Dermis blood vessel endothelial cell (primary cell): ENCODE measurements at places on chromosomes 11 and 22. TPM values are rescaled to one million over a fixed set of nuclear protein-coding genes. Genes with fewer than 3 reads are reported as not detected.

DNA sequence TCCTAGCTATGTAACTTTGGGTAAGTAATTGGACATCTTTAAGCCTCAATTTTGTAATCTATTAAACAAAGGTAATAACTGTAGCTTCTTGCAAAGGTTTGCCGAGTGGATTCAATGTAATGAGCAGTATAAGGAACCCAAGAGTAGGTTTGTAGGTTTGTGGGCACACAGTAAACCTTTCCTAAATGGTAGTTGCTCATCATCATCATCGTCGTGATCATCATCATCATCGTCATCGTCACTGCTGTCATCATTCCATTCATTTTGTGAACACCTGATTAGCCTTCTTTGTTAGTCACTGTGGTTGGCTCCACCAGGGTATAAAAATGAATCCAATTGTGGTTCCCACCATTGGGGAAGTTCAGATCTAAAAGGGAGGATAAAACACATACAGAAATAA, 223.1 kb upstream of the KIRREL3 start:
- DNase-seq, result no peak

DNA sequence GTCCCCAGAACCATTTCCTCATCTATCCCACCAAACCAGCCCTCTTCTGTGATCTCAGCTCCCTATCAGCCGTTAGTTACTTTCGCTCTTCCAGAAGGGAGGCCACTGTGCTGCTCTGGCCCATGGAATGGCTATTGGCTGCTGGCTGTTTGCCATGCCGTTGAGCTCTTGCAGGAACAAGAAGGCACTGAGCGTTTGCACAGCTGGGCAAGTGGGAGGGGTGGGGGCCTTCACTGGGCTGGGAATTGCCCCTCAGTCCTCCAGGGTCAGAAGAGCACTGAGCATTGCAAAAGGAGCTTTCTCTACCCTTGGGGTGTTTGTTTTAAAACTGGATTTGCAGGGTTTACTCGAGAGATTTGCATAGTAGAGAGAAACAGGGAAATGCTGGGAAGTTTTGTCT, 129.0 kb upstream of the PARVA start:
- peak; percentile 68 for DNase-seq

- no peak for DNase-seq
Measured at GRCh38 chr22:20228055-20228938, 39.8 kb downstream of the RTN4R start.

DNA sequence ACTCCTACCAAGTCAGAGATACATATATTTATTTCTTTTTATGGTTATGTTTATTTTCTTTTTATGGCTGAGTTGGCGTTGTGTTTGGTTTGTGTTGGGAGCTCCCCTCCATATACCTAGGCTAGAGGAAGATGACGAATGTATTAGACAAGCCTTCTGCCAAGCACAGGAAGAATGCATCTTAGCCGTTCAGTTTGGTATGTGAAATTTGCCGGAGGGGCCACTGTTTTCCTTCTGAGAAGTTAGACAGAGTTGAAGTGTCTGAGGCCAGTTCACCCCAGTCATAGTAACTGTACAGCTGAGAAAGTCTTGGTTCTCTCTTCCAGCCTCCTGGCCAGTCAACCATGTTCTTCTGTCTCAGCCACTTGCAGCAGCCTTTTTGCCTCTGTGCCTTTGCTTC, 29.8 kb downstream of the TEAD1 start:
- peak; percentile 66 for DNase-seq

DNA sequence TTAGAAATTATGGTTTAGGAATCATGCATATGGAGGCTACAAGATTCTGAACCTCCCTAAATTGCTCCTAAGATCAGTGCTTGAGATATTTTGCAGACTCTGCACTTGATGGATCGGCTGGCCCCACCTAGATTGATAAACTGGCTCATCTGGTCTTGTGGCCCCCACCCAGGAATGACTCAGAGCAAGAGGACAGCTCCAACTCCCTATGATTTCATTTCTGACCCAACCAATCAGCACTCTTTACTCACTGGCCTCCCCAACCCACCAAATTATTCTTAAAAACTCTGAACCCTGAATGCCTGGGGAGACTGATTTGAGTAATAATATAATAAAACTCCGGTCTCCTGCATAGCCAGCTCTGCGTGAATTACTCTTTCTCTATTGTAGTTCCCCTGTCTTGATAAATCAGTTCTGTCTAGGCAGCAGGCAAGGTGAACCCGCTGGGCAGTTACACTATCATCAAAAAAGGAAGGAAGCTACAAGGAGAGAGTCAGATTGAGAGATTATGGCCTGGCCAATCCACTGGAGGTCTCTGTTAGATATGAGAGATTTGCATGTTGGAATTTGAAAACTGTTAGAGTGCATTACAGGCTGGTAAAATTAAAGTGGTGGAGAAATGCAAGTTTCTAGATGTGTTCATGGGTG, 245.8 kb downstream of the CSNK2A3 start:
- DNase-seq, result no peak

DNA sequence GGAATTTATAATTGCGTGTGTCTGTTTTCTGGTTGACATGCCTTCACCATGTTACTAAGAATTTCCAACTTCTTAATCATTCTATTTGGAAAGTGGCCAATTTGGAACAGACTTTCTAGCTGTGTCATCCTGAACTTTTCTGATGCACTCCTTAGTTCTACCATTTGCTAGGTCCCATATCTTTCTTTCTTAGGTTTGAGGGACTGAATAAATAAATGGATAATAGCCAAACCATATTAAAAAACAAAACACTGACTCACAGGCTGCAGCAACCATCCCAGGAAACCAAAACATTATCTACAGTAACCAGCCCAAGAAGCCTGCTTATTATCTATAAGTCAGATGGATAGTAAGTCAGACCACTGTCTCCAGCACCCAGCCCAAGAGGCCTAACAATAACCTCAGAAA, 57.5 kb upstream of the PLET1 start:
- DNase-seq, result peak; percentile 74

- peak; percentile 43 for DNase-seq
Measured at GRCh38 chr22:43000441-43001175, 14.3 kb downstream of the PACSIN2 start.

GRCh38 chr11:111378861-111379601, at the start of gene POU2AF1:
TSS of gene POU2AF1 (minus strand) at chr11:111379275. CDS start at chr11:111379177, 98 bp downstream.
- no peak for DNase-seq

GRCh38 chr22:49308300-49308699, 519.4 kb downstream of the BRD1 start:
- DNase-seq, result no peak

GRCh38 chr11:14059491-14059890, 97.0 kb downstream of the SPON1 start:
- DNase-seq, result peak; percentile 30

DNA sequence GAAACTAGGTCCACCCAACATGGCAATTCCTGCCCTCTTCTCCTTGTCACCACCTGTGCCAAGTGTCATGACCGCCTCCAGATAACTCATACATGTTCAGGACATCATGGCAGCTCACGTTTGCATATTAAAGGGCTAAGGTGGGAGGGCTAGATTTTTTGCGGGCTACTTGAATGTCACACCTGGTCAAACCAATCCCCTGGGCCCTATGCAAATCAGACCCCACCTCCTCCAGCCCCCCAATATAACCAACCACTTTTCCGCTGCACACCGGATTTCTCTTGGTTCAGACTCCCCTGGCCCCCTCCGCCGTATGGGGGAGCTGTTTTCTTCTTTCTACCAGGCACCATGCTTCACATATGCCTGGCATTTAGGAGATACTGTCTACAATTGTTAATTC, 12.6 kb downstream of the UPB1 start:
- DNase-seq, result no peak

DNA sequence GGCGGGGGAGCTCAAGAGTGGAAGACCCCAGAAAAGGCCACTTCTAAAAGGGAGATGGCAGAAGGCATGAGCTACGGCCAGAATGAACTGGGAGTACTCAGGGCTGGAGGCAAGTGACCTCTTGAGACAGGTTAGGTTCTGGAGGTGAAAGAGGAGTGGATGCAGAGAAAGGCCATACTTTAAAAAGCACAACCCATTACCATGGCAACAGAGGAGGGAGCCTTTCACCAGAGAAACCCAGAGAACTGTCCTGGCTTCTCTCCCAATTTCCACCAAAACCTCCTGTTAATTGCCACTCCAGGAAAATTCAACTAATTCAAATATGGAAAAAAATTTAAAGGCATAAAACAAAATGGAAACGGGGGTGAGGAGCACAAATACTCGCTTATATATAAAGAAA, 15.8 kb downstream of the A4GALT start:
- no peak for DNase-seq

- peak; percentile 17 for DNase-seq
Measured at GRCh38 chr11:87719326-87720073, 455.7 kb downstream of the RAB38 start.

DNA sequence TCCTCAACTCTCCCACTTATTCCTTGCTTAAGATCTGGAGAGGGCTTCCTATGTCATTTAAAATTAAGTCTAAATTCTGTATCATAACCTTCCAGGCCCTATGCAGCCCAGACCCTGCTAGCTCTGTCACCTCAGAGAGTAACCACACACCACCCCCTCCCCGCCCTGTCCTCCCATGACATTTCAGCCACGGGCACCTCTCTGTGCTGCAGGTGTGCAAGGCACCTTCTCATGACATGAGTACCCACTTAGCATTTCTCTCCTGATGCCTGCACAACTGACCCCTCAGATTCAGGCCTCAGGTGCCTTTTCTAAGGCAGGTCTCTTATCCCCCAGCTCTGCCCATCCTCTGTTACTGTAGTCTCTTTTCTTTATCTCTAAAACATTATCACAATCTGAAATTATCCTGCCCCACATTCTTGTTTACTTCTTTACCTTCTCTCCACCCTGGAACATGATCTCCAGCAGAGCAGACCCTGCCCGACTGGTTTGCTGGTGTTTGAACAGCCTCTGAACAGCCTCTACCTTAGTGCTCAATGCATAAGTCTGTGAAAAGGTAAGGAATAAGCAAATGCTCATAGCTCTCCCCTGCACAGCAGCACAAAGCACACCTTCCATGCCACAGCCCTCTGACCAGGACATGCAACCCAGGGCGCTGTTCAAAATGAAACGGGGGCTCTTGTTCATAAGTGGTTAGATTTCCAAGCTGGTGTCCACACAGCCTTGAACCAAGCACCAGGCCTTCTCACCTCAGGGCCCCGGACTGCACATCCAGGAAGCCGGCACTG, 196.1 kb upstream of the B3GAT1 start:
- DNase-seq, result no peak

- no peak for DNase-seq
Measured at GRCh38 chr11:15710580-15711275, 596.0 kb downstream of the INSC start.

GRCh38 chr11:13343931-13344717, 66.5 kb downstream of the BMAL1 start:
- peak; percentile 88 for DNase-seq

- DNase-seq, result no peak
Measured at GRCh38 chr11:126647735-126648134, 292.2 kb downstream of the ST3GAL4 start.

- no peak for DNase-seq
Measured at GRCh38 chr11:61771985-61772455, 19.6 kb downstream of the MYRF start.

GRCh38 chr11:93510196-93510873, 32.9 kb downstream of the SMCO4 start:
- DNase-seq, result no peak

- no peak for DNase-seq
Measured at GRCh38 chr11:33713151-33713855, 12.7 kb upstream of the C11orf91 start.

- no peak for DNase-seq
Measured at GRCh38 chr22:27639248-27640086, 162.1 kb downstream of the MN1 start.

DNA sequence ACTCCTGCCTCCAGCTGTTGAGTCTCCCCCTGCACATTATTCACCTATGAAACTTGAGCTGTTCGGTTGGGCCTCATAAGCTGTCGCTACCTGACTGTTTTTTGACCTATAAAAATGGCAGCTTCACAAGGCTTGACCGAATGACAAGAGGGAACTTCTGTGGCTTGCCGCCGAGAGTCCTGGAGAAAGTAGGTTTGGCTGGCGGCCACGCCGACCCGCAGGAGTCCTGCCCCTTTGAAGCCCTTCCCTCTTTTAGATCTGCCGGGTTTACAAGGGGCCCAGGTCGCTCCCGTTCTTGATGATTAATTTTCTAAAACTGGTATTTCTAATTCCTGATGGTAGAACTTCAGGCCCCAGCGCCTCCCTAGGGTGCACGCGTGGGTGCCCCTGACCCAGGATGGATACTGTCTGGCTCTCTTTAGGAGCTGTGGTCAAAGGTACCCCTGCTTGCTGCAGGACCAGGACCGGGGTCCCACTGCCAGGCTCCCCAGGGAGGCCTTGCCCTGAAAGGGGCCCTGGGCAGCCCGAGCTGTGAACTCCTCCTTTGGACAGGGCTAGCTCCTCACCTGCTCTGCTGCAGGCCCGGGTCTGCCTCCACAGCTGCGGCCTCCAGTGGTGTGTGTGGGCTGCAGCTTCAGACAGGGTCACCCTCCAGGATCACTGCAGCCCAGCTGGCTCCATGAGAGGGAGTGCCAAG, 171.8 kb downstream of the CTTN start:
- DNase-seq, result no peak

DNA sequence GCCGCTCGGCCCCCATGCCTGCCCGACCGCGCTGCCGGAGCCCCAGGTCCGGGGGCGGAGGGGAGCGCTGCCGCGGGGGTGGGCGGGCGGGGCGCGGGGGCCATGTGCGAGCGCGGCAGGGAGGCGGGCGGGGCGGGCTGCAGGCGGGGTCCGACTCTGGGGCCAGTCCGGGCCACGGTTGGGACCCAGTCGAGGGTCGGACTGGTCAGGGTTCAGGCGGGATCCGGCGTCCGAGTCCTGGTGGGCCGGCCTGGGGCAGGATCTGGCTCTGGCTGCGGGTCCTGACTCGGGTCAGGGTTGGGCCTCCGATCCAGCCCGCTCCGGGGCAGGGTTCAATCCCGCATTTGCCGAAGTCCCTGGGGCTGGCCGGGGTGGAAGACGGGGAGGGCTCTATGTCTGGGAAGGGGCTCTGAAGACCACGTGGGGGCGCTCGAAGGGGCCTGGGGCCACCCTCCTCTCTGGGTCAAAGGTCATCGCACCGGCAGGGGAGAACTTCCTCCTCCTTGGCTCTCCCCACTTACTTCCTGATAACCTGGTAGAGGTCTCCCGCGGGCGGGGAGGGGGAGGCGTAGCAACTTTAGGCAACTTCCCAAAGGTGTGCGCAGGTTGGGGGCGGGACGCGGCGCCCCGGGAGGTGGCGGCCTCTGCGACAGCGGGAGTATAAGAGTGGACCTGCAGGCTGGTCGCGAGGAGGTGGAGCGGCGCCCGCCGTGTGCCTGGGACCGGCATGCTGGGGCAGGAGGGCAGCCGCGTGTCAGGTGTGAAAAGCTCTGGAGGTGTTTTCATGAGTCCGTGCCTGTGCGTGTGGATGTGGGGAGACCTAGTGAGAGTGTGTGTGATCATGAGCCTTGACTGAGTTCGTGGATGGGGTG, 603 bp downstream of the ESRRA start:
- DNase-seq, result peak; percentile 57

DNA sequence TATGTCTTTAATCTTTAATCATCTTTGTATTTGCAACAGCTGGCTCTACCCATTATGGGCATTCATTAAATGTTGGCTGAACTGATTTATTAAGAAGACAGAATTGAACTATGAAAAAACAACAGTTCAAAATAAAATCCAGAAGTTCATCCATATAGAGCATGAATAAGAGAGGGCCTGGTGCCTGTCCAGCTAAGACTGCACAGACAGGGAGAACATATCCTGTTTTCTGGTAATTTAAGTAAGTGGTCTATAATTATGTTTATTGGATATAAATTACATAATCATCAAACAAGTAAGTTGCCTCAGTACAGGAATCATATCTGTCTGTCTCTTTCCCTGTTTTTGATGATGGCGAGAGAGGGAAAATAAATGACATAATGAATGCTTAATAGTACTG, 137.2 kb downstream of the RBFOX2 start:
- no peak for DNase-seq

The TMEM151A gene
- not detected in 2 replicates for total RNA-seq

The FOLR2 gene
- not detected in 2 replicates for total RNA-seq

The CHADL gene
- total RNA-seq, result 1.1 and 2.0 TPM in 2 replicates

The HOATZ gene
- not detected in 2 replicates for total RNA-seq

The TRPM5 gene
- total RNA-seq, result not detected in 2 replicates

The UVRAG gene
- total RNA-seq, result 75.3 and 98.2 TPM in 2 replicates
